Activated CD8-positive, alpha-beta memory T cell treated with anti-CD3 and anti-CD28 coated beads, Interleukin-2, amount 10 ng/mL, durations not matched to agents 7 days and 5 days (primary cell): ENCODE measurements at places on chromosomes 6 and 20.

GRCh38 chr20:46642265-46642968, 8.8 kb downstream of the SLC13A3 start:
- H3K4me3 ChIP-seq: no peak overlapping the region
- no peak for DNase-seq
- H3K27ac ChIP-seq: no peak overlapping the region

DNA sequence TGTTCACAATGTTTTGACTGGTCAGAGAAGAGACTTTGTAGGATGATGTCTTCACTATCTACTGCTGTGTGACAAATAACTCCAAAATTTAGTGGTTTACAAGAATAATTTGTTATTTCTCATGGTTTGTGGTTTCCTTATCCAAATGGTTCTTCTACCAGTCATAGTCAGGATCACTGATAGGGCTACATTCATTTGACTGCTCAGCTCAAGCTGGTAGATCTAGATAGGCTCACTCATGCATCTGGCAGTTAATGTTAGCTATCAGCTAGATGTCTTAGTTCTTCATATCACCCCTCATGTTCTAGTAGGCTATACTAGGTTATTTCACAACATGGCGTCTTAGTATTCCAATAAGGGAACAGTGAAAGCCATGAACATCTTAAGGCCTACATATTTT, 131.0 kb downstream of the ID4 start:
- no peak overlapping the region for H3K4me3 ChIP-seq
- H3K36me3 ChIP-seq: no peaks in the 10 kb centered on the region
- H3K4me1 ChIP-seq: no peaks in the 10 kb centered on the region
- H3K27ac ChIP-seq: no peak overlapping the region
- no peak for DNase-seq

- no peaks in the 10 kb centered on the region for H3K27me3 ChIP-seq
- no peaks in the 10 kb centered on the region for H3K36me3 ChIP-seq
- H3K27ac ChIP-seq: no peak overlapping the region
- H3K4me3 ChIP-seq: no peak overlapping the region
- no peaks in the 10 kb centered on the region for H3K4me1 ChIP-seq
Observed at GRCh38 chr6:167767715-167768107, 59.0 kb upstream of the AFDN start.

GRCh38 chr20:48283470-48284110, 498.3 kb upstream of the SULF2 start:
- peaks cover 11% of the 10 kb centered on the region for H3K27me3 ChIP-seq
- H3K27ac ChIP-seq: no peak overlapping the region
- no peaks in the 10 kb centered on the region for H3K4me1 ChIP-seq
- H3K36me3 ChIP-seq: no peaks in the 10 kb centered on the region
- H3K4me3 ChIP-seq: no peak overlapping the region

DNA sequence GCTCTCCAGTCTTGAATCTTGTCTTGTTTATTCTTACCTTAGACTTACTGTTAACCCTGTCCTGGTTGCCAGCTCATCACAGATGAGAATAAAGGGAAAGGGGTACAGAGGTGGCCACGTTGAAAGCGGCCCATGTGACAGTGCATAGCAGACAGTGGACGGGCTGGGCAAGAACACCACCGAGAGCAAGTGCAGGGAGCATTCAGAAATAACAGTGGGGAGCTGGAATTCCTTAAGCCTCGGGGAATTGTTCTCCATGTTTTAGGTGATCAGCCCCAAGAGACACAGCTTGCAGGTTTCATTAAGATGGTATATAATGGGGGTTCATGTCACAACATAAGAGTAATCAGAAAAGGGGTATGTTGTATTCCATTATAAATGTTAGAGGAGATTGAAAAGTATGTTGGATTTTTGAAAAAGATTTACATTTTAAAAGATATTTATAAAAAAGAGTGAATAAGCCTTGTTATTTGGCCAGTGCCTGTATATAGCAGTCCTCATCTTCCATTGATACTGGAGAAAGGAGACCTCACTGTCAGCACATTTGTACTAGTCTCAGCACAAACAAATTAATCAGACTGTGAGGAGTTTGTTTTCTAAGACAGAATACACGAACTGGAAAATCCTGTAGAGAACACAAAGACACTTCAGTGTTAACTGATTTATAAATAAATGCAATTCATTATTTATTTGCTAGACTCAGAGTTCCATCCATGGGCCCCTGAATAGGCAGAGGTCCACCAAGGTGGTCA, 35.4 kb downstream of the VAPB start:
- H3K4me3 ChIP-seq: no peak overlapping the region
- no peak overlapping the region for H3K27ac ChIP-seq
